OCI-LY7 (cell line): ENCODE measurements at places on chromosomes 13 and 19.

DNA sequence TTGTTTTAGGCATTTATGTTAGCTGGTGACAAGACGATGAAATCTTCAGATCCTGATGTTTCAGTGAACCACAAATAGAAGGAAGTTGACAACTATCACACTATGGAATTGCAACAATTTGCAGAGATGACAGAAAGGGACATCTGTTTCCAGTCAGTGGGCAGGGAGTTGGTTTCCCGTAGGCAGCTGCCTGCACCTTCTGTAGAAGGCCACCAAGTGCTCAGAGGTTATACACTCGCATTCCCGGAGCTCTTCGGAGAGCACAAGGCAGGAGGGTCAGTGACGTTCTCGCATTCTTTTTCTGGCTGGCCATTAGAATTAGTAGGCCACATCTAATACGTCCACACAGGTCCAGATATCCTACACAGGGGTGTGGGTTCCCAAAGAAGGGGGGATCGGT lies 129.4 kb downstream of the SHISA2 start:
- no peak for DNase-seq

GRCh38 chr19:19385896-19386869 lies 19.3 kb upstream of the GATAD2A start:
- DNase-seq, result peak; percentile 77

DNA sequence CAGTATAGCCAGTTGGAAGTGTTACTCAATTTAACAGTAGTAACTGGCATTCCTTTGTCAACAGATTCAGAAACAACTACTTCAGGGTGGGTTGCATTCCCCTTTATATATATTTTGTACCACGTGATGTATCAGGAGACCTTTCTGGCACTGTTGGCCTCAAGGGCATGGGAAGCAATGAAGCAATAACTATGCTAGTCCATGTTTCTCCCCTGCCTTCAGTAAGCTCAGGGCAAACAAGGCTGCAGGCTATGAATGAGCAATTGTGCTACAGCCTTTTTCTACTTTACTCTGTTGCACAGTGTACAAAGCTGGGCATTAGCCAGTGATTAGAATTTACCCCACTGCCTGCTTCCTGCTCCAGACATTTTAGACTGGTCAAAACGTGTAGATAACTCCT lies 348.8 kb downstream of the GPC5 start:
- no peak for DNase-seq

DNA sequence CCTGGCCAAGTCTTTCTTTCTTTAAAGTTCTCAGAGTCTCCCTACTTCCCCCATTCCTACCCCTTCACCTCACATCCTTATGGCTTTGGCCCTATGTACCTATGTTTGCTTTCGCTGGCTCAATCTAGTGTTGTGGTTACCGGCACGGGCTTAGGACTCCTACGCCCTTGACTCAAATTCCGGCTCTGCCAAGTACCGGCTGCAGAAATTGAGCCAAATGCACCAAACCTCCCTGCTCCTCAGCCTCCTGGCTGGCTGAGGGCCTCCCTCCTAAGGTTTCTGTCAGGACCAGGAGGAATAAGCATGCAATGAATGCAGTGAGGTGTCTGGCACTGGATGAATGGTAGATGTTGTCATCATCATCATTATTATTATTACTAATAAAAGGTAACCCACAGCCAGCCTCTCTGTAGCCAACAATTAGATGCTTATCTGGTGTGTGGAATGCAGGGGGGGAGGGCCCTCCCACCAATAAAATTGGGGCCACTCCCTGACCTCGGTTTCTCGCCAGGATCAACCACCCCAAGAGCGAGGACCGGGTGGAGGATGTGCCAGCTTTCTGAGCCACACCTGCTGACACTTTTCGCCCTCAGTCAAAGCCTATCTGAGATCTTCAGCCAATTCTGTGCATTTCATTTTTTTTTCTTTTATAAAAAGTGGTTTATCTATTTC lies 20.7 kb downstream of the KLK5 start:
- no peak for DNase-seq

DNA sequence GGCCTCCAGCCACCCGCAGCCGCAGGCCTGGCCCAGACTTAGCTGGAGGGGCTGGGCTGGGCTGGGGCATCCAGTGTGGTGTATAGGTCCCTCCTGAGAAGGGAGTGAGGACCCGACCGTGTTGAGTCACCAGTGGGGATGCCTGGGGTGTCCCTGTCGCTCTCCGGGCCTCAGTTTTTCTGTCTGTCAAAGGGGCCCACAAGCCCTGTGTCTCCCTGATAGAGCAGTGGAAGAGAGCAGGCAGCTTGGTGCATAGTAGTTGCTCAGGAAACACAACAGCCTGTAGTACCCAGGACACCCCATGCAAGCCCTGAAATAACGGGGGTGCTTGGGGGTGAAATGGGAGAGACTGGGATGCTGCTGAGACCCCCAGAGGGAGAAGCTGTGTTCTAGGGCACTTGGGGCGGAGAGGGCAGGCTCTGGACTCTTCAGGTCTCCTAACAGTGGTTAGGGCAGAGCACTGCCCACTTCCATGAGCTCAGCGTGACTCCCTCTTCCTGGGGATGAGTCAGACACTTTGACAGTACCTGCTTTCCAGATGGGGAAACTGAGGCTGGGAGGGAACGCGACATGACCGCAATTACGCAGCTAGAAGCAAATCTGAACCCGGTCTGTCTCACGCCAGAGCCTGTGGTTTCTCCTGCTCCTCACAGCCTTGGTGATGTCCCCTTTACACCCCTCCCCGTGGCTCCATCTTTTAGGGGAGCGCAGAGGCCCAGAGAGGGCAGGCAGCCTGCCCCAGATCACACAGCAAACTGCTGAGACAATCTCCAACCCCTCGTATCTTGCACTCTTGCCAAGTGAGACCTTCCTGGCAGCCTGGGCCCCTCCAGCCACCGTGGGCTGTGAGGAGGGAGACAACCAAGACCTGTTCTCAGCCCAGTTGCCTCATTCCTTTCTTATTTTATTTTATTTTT lies 692 bp downstream of the SULT2B1 start:
- DNase-seq, result no peak

GRCh38 chr13:31476266-31476665 lies 263.1 kb upstream of the RXFP2 start:
- no peak for DNase-seq

- no peak for DNase-seq
These were observed 130.8 kb downstream of the IRS2 start for GRCh38 chr13:109655611-109656010.

DNA sequence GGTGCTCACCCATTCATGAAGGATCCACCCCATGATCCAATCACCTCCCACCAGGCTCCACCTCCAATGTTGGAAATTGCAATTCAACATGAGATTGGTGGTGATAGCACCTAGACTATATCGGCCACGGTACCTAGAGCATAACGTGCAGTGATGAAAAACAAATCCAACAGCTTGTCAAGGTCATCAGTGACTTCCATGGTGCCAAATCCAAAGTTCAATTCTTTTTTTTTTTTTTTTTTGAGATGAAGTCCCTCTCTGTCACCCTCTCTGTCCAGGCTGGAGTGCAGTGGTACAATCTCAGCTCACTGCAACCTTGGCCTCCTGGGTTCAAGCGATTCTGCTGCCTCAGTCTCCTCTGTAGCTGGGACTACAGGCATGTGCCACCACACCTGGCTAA lies 17.1 kb upstream of the ACP7 start:
- no peak for DNase-seq

GRCh38 chr13:44300895-44301638 lies 72.6 kb upstream of the SERP2 start:
- DNase-seq, result no peak

DNA sequence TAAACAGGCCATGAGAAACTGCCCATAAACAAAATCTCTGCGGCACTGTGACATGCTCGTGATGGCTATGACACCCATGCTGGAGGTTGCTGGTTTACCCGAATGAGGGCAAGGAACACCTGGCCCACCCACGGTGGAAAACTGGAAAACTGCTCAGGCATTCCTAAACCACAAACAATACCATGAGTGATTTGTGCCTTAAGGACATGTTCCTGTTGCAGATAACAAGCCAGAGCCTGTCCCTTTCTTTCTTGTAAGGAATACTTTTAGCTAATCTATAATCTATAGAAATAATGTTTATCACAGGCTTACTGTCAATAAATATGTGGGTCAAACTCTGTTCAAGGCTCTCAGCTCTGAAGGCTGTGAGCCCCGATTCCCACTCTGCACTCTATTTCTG lies 12.1 kb downstream of the ZNF561 start:
- no peak for DNase-seq

- no peak for DNase-seq
These were observed 451.7 kb downstream of the PCDH9 start for GRCh38 chr13:66778461-66778860.

- no peak for DNase-seq
These were observed 8.0 kb upstream of the GPC6 start for GRCh38 chr13:93218583-93218982.

- peak; percentile 28 for DNase-seq
These were observed 5.3 kb upstream of the GPR4 start for GRCh38 chr19:45607071-45608029.

DNA sequence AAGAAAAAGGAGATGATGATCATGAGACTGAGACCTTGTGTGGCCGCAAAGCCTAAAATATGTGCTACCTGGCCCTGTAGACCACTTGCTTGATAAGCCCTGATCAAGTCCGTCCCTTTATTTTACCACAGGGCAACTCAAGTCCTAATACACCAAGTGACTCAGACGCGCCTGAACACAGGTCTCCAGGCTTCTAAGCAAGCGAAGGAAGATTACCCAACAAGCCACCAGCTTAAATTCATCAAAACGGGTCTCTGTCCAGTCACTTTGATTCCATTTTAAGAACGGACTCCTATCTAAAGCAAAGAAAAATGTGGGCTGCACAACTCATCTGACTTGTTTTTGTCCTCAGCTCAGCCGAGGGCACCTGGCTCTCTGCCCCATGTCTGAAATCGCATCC lies 26.8 kb downstream of the SLC7A1 start:
- no peak for DNase-seq

- no peak for DNase-seq
These were observed 99.2 kb upstream of the MIR17HG start for GRCh38 chr13:91248249-91248648.

DNA sequence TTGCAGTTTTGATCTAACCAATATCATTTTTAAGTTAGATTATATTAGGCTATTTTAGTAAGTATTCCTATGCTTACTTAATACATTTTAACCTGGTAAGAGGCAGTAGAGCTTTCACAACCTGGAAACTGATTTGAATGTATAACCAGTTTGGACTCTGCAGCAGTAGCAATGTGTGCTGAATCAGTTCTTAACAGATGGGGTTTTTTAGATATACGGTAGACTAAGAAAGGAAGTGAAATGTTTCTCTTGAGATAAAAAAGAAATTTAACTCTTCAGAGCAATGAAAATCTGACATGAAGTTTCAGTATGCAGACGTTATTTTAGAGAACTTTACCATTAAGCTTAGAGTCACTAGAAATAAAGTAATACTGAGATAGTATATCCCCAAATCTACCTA lies 2.7 kb downstream of the NBEA start:
- peak; percentile 28 for DNase-seq

DNA sequence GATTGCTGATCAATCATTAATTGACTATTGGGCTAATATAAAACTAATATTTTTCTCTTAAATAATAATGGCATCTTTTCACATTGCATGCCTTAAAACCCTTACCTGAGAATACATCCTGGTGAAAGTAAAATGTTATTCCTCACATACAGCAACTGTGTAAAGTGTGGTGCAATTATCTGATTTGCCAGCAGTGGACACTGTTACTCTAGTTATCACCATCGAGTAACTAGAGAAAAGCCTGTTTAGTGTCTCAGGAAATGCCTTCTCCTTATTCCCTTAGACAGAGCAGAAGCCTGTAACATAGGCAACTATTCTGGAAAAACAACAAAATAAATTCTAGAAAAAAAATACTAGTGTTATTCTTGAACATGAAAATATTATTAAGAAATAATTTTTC lies 459.8 kb downstream of the FGF14 start:
- peak; percentile 4 for DNase-seq

- DNase-seq, result no peak
These were observed 1.4 kb downstream of the EFNB2 start for GRCh38 chr13:106533943-106534638.

DNA sequence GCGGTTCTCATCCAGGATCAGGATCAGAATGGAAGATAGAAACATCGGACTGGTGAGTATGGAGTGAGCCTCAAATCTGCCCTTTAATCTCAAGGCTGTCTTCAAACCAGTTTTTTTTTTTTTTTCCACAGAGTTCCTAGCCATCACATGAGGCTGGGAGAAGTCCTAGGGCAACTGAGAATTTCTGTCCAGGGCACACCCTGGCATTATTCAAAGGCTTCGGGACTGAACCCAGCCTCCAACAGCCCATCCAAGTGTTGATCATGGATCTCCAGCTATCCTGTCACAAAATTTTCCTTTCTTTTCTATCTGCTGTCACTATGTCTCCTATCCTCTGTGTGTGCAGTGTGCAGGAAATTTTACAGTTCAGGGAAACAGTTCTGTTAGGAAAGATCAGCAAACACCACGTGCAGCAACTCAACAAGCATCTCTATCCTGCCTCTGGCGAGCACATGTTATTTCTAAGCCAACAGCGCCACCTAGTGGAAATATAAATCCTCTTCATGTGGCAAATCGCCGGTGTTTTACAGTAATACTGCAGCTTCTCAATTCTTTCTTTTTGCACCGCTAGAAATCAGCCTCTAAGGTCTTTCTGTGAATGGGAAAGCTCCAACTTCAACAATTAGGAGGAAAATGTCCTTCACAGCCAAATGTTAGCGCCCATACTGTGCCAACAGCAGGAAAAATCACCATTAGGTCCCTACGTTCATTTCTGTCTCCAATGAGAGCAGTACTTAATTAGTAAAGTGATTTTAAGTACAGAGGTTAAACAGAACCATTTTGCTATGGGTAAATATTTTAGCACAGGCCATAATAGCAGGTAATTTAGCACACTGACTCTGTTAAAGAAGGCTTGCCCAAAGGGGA lies 21.4 kb upstream of the ZNF181 start:
- peak; percentile 82 for DNase-seq

- DNase-seq, result no peak
These were observed 413.9 kb downstream of the SLITRK5 start for GRCh38 chr13:88085036-88085435.

- DNase-seq, result no peak
These were observed 21.2 kb downstream of the PPP5C start for GRCh38 chr19:46368116-46368515.

- DNase-seq, result no peak
These were observed 6.6 kb downstream of the RCBTB2 start for GRCh38 chr13:48526286-48526685.

DNA sequence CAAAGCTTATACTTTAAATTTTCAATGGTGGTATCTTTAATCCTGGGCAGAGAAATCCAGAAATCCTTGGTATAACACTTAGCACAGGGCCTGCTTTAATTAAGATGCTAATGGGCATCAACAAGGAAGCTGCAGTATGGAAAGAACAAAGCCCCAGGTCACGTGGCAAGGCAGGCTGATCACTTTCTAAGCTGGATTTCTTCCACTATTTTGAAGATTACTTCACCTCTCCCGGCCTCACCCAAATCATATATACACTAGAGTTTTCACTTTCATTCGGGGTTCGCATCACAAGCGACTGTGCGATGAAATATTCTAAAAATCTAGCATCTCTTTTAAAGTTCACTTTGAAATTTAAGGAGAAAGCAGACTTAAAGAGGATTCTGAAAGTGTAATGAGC lies 71.8 kb downstream of the STARD13 start:
- no peak for DNase-seq
